GM23248 (cell line): ENCODE measurements at places on chromosomes 3 and 15. TPM values are rescaled to one million over a fixed set of nuclear protein-coding genes. Genes with fewer than 3 reads are reported as not detected.

The SERPINI2 gene
- total RNA-seq = not detected in 2 replicates

The IL5RA gene
- not detected in 2 replicates for total RNA-seq

GRCh38 chr3:11050666-11051323 lies 58.2 kb downstream of the SLC6A1 start:
- no peak for DNase-seq

DNA sequence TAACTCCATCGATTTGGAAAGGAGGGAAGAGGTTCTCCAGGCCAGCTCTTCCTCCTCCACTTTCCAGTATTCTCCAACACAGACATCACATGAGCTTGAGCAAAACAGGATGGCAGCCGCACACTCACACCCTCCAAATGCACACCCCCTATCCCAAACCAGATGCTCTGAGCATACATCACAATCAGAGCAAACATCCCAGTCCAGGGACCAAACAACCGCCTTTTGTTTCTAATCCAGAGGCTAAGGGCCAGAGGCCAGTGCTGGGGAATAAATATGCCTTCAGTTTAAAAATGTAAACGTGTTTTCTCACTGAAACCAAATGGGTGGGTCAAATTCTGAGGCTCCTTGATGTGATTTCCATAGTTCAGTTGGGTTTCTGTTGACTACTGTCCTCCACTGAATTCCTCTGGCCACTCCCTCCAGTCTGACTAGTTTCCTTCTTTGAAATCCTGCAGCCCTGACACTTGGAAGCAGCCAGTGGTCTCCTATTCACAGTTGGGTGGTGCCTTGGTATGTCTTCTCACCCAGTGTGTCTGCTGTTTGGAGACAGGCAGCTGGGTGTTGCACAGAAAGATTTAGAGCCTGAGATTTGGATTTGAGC lies 19.2 kb upstream of the MFGE8 start:
- no peak for DNase-seq

GRCh38 chr3:188867691-188868265 lies 304.0 kb upstream of the TPRG1 start:
- DNase-seq = no peak

GRCh38 chr15:29071232-29071881 lies 185.6 kb downstream of the APBA2 start:
- DNase-seq = no peak

GRCh38 chr3:98784666-98785600 lies 21.8 kb downstream of the ST3GAL6 start:
- peak; percentile 83 for DNase-seq

DNA sequence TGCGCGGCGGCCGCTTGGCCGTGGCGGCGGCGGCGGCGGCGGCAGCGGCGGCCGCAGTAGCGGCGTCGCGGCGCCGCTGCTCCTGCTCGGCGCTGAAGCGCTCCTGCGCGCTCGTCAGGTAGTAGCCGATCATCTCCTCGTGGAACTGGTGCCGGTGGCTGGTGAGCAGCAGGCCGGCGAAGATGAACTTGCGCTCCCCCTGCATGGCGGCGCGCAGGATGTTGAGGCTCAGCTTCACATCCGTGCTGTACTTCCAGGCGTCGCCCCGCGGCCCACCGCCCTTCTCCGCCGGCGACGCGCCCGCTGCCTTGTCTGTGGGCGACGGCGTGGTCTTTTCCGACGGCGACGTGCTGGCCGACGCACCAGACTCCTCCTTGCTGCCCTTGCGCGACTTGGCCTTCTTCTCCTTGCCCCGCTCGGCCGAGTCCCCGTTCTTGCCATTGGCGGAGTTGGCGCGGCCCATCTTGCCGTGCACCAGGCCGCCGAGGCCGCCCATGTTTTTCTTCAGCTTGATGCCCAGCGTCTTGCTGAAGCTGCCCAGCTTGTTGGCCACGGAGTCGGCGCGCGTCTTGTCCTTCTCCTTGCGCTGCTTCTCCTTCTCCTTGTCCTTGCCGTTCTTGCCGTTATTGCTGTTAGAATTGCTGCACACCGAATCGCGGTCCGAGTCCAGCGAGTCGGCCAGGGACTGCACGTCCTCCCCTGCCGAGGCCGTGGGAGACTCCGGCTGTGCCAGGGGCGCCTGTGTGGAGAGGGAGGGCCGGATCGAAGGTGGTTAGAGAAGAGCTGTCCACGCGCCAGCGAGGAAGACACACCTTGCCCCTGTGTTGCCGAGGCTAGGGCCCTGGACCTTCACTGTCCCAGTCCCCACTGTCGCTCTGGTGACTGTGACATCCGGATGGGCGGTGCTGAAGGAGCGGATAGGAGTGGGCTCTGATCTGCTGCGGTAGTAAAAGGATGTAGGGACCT lies 157.6 kb downstream of the KLF13 start:
- DNase-seq = no peak

GRCh38 chr3:77902675-77903074 lies 862.8 kb downstream of the ROBO2 start:
- DNase-seq = no peak

DNA sequence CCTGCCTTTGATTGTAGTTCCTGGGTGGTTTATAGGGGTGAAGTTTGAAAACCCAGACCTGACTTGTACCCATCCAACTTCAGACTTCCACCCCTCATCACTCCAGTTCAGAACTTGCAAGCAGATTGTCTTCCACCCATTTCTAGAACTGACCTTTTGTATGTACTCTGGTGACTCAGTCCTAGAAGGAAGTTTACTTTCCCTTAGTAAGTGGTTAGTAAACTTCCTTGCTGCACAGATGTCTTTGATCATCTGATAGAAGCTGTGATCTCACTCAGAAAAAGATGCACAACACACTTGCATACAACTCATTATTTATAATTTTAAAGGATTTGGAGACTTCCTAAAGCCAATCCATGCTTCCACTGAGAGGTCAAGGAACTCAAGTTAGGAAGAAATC lies 368.0 kb downstream of the MFSD1 start:
- DNase-seq = peak; percentile 94
